ENCODE measurements at places on chromosomes 16 and 17. TPM values are rescaled to one million over a fixed set of nuclear protein-coding genes. Genes with fewer than 3 reads are reported as not detected.

DDX42 gene
- total RNA-seq = 81.4 TPM

CDK3 gene
- total RNA-seq = 0.66 TPM

SRCIN1 gene
- not detected for total RNA-seq

AKAP10 gene
- total RNA-seq = 21.2 TPM

HP gene
- not detected for total RNA-seq

COTL1 gene
- total RNA-seq = 373 TPM

All from placental pericyte (primary cell).